Stimulated activated naive B cell treated with anti-CD40 and anti-IgM and Interleukin-4, amounts not matched to agents 10 μg/mL and 1 μg/mL and 100 μg/mL, for 72 hours (primary cell): ENCODE measurements at places on chromosomes 6 and 20.
A peak's percentile ranks its signal among the peaks of the same experiment; 100 is the strongest.

DNA sequence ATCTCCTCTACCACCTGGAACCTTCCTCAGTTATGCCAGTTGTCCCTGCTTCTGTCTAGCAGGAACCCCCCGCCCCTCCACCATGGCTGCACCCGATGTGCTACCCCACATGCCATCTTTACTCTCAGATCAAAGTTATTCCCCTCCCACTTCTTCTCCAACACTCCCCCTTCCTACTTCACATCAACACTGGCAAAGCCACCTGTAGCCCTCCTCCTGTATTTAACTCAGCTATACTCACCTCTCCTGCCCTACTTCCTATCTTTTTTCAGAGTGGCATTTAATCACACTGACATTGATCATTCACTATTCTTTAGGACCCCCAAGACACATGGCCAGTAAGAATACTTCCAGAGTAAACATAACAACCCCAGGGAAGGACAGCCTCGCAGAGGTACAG, 84.3 kb downstream of the MBOAT1 start:
- H3K36me3 ChIP-seq, result no peaks in the 10 kb centered on the region
- H3K27ac ChIP-seq, result no peak overlapping the region
- DNase-seq, result no peak
- H3K27me3 ChIP-seq, result no peaks in the 10 kb centered on the region
- no peak overlapping the region for H3K4me3 ChIP-seq

DNA sequence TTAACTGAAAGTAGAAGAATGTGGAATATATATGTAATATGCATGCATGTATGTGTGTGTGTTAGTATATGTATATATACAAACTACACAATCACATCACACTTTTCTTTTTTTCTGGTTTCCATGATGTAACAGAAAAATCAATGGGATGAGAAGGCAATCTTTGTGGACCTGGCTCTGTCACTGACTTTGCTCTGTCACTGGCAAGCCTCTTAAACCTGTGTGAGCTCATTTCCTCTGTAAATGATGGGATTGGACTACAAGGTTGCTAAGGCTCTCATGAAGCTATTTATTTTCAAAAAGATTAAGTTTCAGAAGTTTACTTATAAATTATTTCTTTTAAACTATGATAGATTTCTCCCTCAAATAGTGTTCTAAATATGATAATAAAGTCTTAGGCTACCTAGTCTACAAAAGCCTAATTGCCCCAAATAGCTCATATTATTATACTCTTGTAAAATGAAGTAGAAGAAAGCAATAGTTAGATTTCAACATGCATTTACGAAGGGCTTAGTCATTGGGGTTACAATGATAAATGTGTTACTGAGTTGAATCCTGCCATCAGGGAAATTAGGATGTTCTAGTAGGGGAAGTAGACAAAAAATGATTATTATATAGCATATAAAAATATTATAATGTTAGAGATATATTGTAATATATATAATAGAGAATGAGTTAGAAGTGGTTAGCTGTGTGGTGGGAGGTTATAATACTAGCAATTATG, 129.3 kb downstream of the AFG1L start:
- H3K4me1 ChIP-seq, result no peaks in the 10 kb centered on the region
- no peak overlapping the region for H3K4me3 ChIP-seq
- H3K36me3 ChIP-seq, result peaks cover 5% of the 10 kb centered on the region
- DNase-seq, result no peak
- no peak overlapping the region for H3K27ac ChIP-seq
- H3K27me3 ChIP-seq, result no peaks in the 10 kb centered on the region

DNA sequence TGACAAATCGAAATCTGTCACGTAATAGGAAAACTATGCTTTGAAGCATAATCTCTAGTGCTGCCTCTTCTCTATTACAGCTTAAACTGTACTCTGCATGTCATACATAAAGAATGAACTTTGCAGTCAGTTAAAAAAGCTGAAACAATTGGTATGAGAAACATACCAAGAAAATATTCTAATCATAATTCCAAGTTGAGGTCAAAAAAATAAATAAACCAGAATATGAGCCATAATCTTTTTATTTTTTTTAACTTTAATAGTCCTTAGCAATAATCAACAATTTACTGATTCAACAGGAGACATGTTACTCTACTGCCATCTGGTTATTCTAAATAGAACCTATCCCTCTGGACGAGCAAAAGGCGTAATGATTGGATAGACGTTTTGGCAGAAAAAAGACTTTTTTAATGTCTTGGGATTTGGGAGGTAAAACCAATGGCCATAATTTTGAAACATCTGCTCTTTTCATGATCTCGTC, 224.4 kb upstream of the FLRT3 start:
- H3K4me3 ChIP-seq, result no peak overlapping the region
- H3K27ac ChIP-seq, result no peak overlapping the region
- no peaks in the 10 kb centered on the region for H3K27me3 ChIP-seq
- DNase-seq, result no peak

DNA sequence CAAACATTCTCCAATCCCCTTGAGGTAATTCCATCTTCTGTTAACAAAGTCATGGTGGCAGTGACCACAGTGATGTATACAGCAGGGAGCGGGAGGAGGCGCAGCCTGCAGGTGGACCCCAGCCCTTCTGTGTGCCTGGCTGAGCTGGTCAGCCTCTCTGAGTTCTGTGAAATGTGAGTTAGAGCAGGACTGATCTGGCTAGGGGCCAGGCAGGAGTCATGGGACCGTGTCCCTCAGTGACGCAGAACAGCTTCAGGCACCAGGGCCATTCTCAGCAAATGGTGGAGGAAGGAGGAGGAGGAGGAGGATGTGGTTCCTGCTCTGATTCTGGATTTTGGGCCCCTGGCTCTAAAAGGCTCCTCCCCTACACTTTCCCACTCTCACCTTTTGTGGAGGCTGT, 6.9 kb downstream of the PHACTR3 start:
- no peak overlapping the region for H3K4me3 ChIP-seq
- H3K36me3 ChIP-seq, result no peaks in the 10 kb centered on the region
- H3K27ac ChIP-seq, result no peak overlapping the region
- peaks cover 38% of the 10 kb centered on the region for H3K27me3 ChIP-seq

- H3K27me3 ChIP-seq, result peaks cover 15% of the 10 kb centered on the region
- no peak overlapping the region for H3K27ac ChIP-seq
- no peak for DNase-seq
- no peak overlapping the region for H3K4me3 ChIP-seq
- H3K4me1 ChIP-seq, result no peaks in the 10 kb centered on the region
Observed at GRCh38 chr20:23503649-23504048, 12.7 kb downstream of the CST8 start.

GRCh38 chr6:160134779-160135547, 13.3 kb downstream of the SLC22A1 start:
- H3K27me3 ChIP-seq, result peaks cover 6% of the 10 kb centered on the region
- H3K27ac ChIP-seq, result no peak overlapping the region
- peaks cover 32% of the 10 kb centered on the region for H3K36me3 ChIP-seq
- no peak for DNase-seq

DNA sequence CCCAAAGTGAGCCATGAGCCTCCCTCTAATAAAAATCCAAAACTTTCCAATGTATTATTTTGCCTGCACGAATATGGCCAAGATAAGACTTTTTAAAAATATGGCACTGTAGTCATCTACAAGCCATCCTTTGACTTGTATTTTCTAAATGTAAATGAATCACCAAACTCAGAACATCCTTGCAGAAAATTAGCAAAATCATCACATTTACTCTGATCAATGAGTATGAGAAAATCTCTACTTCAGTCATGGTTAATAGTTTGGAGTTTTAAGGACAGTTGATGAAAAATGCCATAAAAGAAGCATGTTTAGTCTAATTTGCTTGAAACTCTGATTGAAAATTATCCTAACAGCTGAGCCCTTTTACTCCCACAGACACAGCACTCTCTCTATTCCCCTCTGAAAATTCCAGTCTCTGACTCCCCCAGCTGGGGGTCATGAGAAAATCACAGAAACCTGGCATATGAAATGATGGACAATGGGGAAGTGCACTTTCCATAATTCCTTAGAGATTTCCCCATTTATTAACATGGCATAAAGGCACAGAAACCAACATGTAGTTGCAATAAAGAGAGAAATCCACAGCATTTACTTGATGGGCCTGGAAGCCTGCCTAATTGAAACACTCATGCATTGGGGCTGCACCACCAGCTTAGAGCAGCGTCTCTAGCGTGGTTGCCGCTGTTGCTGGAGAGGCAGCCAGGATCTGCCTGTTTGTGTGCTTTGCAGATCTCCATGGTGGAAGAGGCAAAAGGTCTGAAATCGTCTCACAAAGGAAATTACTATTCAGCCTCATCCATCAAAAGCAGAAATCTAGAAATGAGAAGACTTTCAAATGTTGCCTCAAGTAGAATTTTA, 214.0 kb downstream of the WDR27 start:
- no peak overlapping the region for H3K27ac ChIP-seq
- DNase-seq, result no peak
- no peak overlapping the region for H3K4me3 ChIP-seq
- H3K27me3 ChIP-seq, result no peaks in the 10 kb centered on the region
- peaks cover 19% of the 10 kb centered on the region for H3K36me3 ChIP-seq
- H3K4me1 ChIP-seq, result no peaks in the 10 kb centered on the region

GRCh38 chr20:63501818-63502670, 3.2 kb upstream of the EEF1A2 start:
- DNase-seq, result no peak
- H3K4me1 ChIP-seq, result peaks cover under 1% of the 10 kb centered on the region
- peaks cover 3% of the 10 kb centered on the region for H3K36me3 ChIP-seq
- H3K27ac ChIP-seq, result no peak overlapping the region
- H3K27me3 ChIP-seq, result peaks cover 15% of the 10 kb centered on the region
- H3K4me3 ChIP-seq, result no peak overlapping the region

DNA sequence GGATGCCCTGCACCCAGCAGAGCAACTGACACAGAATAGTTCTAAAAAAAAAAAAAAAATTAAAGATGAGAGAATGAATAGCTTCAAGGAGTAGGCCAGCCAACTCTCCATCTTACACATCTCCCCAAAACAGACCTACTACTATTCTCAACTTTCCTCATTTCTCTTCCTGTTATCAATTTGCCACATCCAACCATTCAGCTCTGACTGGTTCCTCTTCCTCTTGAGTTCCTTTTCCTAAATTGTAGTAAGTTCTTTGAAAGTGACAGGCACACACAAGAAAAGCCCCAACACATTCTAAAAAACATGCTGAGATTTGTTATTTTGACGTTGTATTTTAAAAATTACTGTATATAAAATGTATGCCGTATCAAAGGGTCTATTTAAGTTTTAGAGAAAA, 117.2 kb downstream of the PDSS2 start:
- peaks cover 19% of the 10 kb centered on the region for H3K4me1 ChIP-seq
- no peak for DNase-seq

DNA sequence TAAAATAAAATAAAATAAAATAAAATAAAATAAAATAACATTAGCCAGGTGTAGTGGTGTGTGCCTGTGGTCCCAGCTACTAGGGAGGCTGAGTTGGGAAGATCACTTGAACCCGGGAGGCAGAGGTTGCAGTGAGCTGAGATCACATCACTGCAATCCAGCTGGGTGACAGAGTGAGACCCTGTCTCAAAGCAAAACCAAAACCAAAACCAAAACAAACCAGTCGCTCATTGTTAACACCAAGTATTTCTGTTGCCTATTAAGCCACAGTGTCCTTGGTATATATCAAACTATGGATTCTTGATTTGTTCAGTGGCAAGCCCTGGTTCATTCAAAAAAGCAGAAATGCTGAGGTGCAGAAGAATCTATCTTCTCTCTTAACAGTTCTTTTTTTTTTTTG, 65.7 kb downstream of the PYGB start:
- H3K27me3 ChIP-seq, result no peaks in the 10 kb centered on the region
- H3K4me3 ChIP-seq, result no peak overlapping the region
- peaks cover 49% of the 10 kb centered on the region for H3K4me1 ChIP-seq
- peaks cover 27% of the 10 kb centered on the region for H3K36me3 ChIP-seq
- no peak for DNase-seq

DNA sequence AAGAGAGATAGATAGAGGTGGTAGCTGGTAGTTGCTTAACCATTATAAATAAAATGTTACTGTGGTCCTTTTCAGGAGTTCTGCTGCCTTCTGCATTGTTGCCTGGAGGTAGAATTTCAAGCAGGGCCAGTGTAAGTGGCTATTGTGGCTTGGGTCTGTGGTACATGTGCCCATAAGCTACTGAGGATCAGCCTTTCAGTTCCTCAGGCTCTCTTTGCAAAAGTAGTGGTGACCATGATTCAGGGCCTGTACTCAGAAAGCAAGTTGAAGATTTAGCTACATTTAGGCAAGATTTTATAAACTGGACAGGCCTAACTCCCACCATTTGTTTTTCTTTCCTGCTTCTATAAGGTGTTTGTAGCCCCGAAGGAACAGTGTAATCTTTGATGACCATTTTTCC, 199.0 kb downstream of the PDE7B start:
- H3K36me3 ChIP-seq, result peaks cover 5% of the 10 kb centered on the region
- no peaks in the 10 kb centered on the region for H3K27me3 ChIP-seq
- no peak overlapping the region for H3K27ac ChIP-seq
- DNase-seq, result no peak

DNA sequence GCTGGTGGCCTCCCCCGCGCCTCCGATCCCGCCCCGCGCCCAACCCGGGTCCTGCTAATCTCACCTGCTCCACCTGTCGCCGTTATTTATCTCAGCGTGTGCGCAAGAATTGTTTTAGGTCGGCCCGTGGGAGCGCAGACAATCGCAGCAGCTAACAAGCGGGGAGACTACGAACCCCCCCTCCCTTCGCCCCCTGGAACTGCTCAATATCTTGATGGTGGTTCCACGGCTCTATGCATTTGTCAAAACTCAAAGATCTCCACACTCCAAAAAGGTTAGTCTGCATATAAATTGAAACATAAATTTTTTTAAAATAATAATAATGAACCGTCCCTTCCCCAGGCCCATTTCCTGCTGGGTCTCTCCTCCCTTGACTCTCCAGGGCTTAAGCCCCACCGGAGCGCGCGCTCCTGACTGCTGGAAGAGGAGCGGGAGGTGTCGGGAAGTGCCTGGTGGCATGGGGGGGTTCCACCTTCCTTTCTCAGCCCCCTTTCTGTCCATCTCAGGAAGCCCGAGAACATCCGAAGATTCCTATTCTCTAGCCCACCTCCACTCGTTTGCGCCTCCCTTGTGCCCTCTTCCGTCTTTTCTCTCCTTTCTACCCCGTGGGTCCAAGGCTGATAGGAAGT, 1.6 kb upstream of the MDGA1 start:
- H3K4me1 ChIP-seq, result peaks cover 36% of the 10 kb centered on the region
- DNase-seq, result no peak
- no peak overlapping the region for H3K27ac ChIP-seq
- H3K36me3 ChIP-seq, result peaks cover 5% of the 10 kb centered on the region
- H3K4me3 ChIP-seq, result peak overlapping the region; percentile 98

DNA sequence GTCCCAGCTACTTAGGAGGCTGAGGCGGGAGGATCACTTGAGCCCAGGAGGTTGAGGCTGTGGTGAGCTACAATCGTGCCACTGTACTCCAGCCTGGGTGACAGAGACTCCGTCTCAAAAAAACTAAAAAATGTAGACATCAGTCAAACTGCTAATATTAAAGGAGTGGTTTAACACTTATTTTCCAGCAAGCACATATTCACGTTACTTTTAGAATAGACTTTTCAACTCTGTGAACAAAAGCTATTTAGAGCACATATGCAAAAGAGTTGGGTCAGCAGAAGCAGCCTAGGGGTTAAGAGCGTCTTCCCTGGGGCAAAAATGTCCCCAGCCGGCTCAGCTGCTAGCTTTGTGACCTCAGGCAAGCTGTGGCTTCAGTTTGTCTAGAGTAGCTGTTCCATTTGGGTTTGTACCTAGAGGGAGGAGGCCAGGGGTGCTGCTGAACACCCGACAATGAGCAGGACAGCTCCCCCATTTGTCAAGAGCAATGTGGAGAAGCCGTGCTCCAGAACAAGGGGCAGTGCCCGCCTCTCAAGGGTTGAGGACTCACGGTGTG, 62.5 kb upstream of the PTGIS start:
- peaks cover 15% of the 10 kb centered on the region for H3K27me3 ChIP-seq
- H3K4me1 ChIP-seq, result peaks cover 34% of the 10 kb centered on the region
- H3K4me3 ChIP-seq, result peak overlapping the region; percentile 43

GRCh38 chr20:50517817-50518154, 7.6 kb downstream of the PTPN1 start:
- H3K36me3 ChIP-seq, result peaks cover 57% of the 10 kb centered on the region
- peak overlapping the region; percentile 86 for H3K4me3 ChIP-seq
- H3K4me1 ChIP-seq, result peaks cover 50% of the 10 kb centered on the region
- peak overlapping the region; percentile 98 for H3K27ac ChIP-seq
